ENCODE measurements at places on chromosomes 16 and 17.

GRCh38 chr17:28049071-28049470, 6.6 kb downstream of the NLK start:
- DNase-seq: no peak

GRCh38 chr17:15346066-15346595, 4.7 kb upstream of the TEKT3 start:
- DNase-seq: no peak

GRCh38 chr16:50261160-50261706, 5.1 kb upstream of the ADCY7 start:
- no peak for DNase-seq

- DNase-seq: no peak
Measured at GRCh38 chr16:17320009-17320408, 150.8 kb downstream of the XYLT1 start.

GRCh38 chr17:69046121-69046807, 14.5 kb downstream of the ABCA9 start:
- DNase-seq: no peak

Measured in activated CD4-positive, alpha-beta memory T cell treated with anti-CD3 and anti-CD28 coated beads, Interleukin-2, amount 10 ng/mL, durations not matched to agents 7 days and 5 days (primary cell).